ENCODE measurements at places on chromosomes 1 and 21.

- no peak for DNase-seq
These were observed 56.9 kb downstream of the ADAMTS5 start for GRCh38 chr21:26909972-26910371.

DNA sequence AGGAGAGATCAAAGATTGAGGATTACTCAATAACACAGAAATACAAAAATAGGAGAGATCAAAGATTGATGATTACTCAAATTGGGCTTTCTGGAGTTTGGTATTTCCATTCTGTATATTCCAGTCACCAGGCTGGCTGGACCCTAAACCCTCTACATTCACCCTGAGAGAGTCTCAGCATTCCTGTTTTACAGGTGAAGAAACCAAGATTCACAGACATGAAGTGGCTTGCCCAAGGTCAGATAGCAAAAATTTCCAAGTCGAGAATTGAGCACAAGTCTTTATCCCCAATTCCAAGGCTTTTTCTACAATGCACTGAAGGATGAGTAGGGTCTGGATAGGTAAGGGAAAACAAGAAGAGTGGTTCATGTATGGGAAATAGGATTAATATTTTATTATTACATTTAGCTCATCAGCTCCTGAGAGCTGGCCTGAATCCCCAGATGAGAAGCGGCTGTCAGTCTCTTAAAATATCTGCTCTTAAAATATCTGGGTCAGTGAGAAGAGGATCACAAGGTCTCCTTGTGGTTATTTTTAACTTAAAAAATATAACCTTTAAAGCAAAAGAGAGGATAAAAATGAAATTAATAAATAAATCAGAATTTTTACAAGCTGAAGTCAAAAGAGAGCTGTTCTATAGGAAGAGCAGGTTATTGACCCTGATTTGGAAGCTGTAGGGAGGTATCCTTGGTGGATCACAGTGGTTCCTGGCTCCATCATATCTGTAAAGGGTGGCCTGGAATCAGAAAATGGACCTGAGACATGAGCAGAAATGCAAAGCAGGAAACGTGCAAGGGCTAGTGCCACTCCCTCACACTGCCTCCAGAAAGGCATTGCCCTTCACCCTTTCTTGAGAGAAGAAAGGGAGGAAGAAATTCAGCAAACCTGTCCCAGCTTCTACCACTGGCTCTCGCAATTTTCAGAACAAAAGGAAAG, 29.1 kb upstream of the SEC16B start:
- no peak for DNase-seq

DNA sequence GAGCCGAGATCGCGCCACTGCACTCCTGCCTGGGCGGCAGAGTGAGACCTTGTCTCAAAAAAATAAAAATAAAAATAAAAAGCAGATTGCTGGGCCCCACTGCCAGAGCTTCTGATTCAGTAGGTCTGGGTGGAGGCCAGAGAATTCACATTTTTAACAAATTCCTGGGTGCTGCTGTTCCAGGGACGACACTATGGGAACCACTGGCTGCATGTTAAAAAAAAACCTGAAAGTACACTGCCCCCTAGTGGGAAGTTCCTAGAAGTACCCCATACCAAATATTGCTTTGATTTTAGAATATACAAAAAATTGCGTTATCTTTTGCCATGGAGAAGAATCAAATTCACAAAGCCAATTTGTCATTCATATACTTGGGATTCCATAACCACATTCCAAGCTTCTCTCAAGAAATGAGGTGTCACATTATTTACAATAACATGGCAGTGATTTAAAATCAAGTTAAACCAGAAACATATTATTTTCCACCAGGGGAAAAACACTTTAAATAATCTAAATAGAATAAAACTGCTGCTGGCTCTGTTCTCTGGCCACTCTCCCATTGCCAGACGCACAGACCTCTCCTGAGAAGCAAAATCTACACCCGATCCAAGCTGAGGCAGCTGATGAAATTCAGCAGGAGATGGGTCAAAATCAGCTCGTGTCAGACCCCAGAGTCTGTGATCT, 27.4 kb downstream of the SYF2 start:
- no peak for DNase-seq

GRCh38 chr1:76583875-76584477, 283.3 kb upstream of the ST6GALNAC5 start:
- DNase-seq: no peak

DNA sequence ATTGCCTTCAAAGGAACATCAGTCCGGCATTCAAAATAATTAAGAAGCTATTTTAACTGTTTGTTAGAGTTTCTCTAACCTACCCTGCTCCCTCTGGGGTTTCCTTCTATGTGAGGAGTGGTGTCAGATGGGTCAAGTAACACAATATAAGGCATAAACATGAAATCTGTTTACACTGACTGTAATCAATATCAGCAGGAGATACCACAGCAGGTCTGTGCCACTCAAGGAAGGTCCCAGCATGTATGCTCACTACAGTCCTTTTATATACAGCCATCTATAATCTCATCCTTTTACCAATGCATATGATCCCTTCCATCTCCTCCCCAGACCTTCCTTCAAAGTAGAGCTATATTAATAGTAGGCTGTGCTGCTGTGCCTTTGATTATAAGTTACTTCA, 25.4 kb downstream of the EEIG2 start:
- no peak for DNase-seq

DNA sequence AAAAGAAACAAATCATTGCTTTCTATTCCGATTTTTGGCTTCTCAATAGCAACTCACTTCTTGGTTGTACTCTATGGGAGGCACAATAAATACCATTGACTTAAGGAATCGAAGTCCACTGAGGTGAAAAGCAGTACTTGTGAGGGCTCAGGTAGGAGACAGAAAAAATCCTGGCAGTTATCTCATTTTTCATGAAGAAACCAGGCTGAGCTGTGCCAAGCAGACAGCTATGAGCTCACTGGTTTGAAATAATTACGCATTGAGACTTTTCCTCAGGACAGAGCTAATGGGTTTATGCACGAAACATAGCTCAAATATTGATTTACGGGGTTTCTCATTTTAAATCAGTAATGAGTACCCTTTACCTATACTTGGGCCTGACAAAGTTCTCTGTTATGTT, 18.5 kb downstream of the COLGALT2 start:
- no peak for DNase-seq

GRCh38 chr1:246364415-246364941, 142.6 kb downstream of the SMYD3 start:
- no peak for DNase-seq

GRCh38 chr1:169288011-169288414, 79.6 kb downstream of the NME7 start:
- DNase-seq: no peak

GRCh38 chr1:17743008-17743647, 12.0 kb upstream of the ACTL8 start:
- DNase-seq: no peak

DNA sequence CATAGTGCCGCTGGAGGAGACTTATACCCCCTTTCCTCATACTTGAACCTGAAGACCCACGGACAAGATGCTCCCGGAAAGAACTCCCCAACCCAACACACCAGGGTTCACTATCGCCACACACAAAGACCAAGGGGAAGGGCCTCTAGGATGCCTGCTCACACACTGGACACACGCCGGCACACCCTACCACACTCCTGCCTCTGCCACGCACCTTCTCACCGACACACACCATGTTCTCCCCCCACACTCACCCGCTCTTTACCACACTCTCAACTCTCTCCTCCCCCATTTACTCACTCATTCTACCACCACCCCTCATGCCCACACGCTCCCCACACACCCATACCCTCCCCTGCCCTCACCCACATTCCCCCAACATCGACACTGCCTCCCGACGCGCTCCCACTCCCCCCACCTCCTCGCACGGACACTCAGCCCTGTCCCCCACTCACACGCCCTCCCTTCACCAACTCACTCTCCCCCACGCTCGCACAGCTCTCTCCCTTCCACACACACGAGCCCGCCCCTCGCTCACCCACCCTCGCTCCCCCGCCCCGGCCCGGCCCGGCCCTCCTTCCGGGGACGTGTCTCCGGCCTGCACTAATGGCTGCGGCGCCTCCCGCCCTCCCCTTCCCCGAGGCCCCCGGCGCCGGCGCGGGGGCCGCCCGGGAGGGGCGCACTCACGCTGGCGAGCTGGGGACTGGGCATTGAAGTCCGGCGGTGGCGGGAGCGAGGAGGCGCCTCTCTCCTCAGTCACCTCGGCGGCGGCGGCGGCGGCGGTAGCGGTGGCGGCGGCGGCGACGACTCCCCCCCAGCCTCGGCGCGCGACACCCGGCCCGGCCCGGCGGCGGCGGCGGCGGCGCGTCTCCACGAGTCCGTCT, 626 bp downstream of the PTP4A2 start:
- peak; percentile 44 for DNase-seq

GRCh38 chr21:44813727-44814126, 4.1 kb downstream of the SUMO3 start:
- no peak for DNase-seq

- no peak for DNase-seq
These were observed 140.4 kb upstream of the KCNE2 start for GRCh38 chr21:34223376-34223775.

GRCh38 chr1:206931709-206932108, 10.0 kb upstream of the FCMR start:
- no peak for DNase-seq

DNA sequence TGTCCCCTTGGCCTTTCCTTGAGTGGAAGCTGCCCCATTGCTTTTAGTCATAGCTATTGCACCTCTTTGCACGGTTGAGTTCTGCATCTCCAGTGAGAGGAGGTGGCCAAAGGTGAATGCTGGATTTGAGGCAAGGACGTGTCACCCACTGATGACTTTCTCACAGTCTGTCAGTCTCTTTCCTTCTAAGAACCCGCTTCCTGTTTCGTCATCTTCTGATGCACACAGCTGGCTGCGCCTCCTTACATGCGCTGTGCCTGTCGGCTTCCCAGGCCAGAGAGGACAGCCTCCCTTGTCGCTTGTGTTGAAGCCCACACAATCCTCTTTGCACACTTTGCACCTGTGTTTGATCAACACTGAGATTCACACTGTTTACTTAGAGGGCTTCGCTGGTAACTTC, 41.8 kb upstream of the PWP2 start:
- DNase-seq: peak; percentile 35

DNA sequence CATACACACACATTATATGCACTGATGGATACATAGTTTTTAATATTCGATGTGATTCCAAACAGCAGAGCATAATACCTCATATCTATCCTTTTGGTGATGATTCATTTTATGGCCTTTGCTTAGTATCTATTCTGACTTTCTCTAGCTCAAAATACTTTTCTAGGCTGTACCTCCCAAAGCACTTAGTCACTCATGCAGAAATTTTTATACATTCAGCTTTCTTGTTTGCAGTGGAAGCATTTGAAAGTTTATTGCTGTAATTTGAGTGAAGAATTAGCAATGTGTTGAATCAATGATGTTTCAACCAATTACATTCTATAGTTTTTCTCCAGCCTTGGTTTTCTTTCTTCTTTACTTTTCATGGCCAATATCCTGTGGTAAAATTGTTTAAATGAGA, 66.7 kb downstream of the LBR start:
- DNase-seq: no peak

DNA sequence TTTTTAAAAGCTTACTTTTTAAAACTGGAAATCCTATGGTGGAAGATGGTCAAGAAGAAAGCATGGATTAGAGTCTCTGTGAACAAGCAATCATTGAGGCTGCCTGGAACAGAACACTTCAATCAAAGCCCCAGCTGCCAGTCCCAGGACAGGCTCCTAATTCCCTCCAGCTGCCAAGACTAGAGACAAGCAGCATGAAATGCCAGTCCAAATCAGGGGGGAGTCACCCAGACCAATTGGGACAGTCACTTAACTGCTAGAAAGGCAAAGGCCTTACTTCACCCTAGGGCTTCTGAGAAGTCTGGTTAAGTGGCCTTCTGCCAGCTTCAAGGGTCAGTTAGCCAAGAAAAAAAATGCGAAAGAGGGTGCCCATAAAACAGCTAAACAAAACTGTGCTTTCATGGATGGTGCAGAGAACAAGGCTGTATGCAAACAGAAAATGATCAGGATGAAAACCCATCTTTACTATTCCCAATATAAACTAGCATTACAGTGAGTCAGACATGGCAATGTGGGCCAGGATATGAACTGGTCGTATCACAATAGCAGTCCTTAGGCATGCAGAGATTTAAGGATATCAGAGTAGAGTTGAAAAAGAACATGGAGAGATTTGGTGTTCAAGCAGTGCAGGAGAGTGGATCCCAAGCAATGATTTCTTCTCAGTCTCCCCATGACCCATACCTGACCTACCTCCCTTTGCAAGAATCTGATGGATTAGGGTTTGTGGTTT, 31.0 kb upstream of the MAN1A2 start:
- no peak for DNase-seq

GRCh38 chr1:194300340-194300739, 1113.9 kb upstream of the B3GALT2 start:
- no peak for DNase-seq

DNA sequence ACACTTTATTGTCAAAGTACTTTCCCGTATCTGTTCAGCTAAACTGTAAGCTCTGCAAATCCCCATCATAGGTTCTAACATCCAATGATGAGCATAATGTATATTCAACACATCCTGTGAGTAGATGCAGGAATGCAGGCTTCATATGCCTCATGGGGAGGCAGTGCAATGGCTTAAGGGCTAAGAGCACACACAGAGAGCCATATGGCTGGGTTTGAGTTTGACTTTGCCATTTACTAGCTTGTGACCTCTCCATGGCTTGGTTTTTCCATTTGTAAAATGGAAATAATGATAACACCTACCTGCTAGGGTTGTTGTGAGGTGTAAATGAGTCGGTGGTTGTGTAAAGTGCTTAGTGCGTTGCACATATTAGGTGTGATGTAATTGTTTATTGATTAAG, 13.4 kb downstream of the RCSD1 start:
- no peak for DNase-seq

DNA sequence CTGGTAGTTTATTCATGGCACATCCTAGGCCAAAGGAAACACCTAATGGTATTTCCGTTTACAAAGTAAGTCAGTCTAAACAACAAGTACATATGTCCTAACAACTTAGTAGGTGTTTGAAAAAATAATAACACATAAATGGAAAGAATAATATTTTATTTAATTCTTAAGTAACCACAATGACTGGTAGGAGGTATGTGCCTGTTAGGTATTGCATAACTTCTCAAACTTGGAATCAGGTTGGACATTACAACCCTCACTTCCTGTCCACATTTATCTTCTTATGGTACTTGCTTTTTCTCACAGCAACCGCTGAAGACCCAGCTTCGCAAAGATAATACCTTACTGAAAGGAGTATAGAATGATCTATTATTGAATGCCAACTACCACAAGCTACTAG, 64.2 kb downstream of the VPS13D start:
- no peak for DNase-seq

- DNase-seq: no peak
These were observed 29.3 kb upstream of the BCAS2 start for GRCh38 chr1:114610546-114611245.

- DNase-seq: no peak
These were observed 926 bp upstream of the SCMH1 start for GRCh38 chr1:41243079-41243385.

DNA sequence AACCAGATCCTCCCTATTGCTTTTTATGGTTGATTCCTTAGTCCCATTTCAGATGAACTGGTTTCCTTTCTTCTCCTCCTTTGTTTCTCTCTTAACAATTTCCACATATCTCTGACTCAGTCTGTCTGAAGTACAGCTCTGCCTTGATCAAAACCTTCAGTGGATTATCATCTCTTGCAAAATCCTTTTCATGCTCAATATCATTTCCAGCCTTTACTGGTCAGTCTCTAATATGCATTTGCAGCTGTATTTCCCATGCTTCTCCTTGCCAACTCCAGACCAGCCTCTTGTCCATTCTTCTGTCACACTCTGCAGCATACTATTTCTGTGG, 72.2 kb downstream of the SNX7 start:
- no peak for DNase-seq

- DNase-seq: peak; percentile 50
These were observed 23.2 kb downstream of the CD1D start for GRCh38 chr1:158203693-158204457.

Measured in GDM1 (cell line).